ENCODE measurements at places on chromosomes 11 and 22.
A peak's percentile ranks its signal among the peaks of the same experiment; 100 is the strongest.

GRCh38 chr22:17774926-17775685 is 837 bp upstream of the BID start:
- no peak for DNase-seq

DNA sequence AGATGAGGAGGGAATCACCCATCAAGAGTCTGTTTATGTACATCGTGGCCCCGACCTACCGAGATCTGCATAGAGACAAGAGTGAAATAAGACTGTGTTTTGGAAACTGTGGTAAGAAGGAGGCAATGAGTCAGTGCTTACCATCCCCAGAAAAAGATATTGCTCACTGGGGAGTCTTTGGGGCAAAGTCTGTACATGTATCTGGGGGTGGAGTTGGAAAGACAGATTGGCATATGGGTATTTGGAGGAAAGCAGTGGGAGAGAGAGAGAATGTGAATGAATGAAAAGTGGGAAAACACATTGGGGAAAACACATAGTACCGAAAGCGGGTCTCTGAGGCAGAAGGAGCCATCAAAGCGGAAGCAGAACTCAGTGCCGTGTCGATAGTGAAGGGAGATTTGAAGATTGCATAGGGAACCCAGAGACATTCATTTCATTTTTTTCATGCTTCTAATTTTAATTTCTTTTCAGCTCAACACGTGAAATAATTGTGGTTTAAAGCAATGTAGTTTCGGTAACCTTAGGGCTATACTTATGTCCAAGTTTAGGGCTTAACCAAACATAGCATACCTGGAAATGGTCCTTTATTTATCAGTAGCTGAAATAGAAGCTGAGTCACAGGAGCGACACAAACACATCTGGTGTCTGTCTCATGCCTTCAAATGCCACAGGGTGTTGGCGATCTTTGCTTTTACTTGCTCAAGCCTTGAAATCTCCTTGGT is 98.6 kb upstream of the CD44 start:
- DNase-seq = no peak

GRCh38 chr11:60211206-60211605 is 28.3 kb upstream of the MS4A6A start:
- no peak for DNase-seq

- no peak for DNase-seq
These were observed 48.2 kb upstream of the CEP295 start for GRCh38 chr11:93613231-93613831.

DNA sequence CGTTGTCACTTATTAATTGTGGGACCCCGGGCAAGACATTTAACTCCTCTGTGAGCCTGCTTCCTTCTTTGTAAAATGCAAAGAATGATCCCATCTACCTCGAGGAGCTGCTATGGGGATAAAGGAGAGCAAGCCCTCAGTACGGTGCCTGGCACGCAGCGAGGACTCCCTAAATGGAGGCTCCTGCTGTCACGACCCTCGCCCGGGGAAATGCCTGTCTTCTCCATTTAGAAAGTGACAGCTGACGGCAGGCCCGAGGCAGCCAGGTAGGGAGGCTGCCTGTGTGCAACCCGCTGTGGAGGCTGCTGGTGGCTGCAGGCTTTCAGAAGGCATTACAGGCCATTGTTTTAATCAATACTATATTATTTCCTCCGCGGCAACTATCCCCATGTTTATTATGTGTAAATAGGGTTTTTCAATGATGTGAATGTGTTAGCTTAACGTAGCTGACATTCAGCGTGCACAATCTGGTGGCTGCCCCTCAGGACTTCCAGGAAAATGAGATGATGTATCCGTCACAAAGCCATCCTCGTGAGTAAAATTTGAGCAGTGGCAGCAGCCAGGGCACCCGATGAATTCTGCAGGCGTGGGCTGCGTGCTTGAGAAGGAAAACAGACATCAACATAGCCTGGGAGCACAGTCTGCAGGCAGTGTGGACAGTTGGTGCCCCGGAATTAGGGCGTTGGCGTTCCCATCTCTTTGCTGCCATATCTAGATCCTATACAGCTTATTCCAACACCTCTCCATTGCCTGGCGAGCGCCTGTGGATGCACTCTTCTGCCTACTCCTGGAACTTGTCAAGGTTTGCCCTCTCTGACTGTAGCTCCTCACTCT is 228.3 kb downstream of the ST3GAL4 start:
- DNase-seq = no peak

- DNase-seq = no peak
These were observed 6.8 kb downstream of the TRPM5 start for GRCh38 chr11:2437516-2437915.

- no peak for DNase-seq
These were observed 83.9 kb downstream of the MED15 start for GRCh38 chr22:20591295-20591645.

DNA sequence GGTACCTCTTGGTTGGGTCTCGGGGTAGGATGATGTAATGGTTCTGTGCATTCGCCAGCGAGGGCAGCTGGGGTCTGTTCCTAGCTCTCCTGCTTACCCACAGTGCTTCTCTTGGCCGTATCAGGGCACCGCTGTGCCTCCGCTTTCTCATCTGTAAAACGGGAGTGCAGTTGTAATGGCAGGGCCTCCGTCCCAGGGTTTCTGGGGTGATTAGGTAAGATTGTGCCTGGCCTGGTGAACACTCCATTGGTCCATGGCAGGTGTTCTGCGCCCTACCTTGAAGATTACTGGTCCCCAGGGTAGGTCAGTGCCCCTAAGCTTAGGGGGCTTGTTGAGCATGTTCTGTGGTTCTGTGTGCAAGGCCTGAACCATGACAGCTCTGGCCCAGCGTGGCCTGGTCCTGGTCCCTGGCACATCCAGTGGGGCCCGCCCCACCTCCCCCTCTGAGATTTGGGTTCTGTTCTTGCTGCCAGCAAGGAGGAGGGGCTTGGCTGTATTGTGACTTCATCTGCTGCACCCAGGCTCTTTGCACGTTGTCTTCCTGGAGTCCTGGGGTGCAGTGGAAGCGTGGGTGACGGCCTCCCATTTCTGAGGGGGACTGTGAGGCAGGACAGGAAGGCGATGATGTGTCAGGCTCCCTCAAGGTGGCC is 4.9 kb downstream of the MYRF start:
- peak; percentile 71 for DNase-seq

DNA sequence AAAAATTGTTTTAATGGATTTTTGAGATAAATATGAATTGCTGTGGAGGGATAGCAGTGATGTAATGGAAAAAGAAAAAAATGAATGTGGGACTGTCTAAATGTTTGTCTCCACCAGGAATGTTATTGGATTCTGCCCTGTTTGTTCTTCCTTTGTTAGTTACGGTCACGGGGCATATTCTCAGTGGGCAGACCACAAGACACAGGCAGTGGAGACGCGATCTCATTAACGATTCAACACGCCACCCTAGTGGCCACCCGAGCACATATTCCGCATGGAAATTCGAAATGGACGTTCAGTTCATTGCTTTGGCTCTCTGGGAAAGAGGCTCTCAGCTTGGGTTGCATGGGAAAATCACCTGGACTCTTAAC is 151.8 kb upstream of the TTC12 start:
- peak; percentile 60 for DNase-seq
